ENCODE measurements at places on chromosomes 7 and 10. TPM values are rescaled to one million over a fixed set of nuclear protein-coding genes. Genes with fewer than 3 reads are reported as not detected.

DNA sequence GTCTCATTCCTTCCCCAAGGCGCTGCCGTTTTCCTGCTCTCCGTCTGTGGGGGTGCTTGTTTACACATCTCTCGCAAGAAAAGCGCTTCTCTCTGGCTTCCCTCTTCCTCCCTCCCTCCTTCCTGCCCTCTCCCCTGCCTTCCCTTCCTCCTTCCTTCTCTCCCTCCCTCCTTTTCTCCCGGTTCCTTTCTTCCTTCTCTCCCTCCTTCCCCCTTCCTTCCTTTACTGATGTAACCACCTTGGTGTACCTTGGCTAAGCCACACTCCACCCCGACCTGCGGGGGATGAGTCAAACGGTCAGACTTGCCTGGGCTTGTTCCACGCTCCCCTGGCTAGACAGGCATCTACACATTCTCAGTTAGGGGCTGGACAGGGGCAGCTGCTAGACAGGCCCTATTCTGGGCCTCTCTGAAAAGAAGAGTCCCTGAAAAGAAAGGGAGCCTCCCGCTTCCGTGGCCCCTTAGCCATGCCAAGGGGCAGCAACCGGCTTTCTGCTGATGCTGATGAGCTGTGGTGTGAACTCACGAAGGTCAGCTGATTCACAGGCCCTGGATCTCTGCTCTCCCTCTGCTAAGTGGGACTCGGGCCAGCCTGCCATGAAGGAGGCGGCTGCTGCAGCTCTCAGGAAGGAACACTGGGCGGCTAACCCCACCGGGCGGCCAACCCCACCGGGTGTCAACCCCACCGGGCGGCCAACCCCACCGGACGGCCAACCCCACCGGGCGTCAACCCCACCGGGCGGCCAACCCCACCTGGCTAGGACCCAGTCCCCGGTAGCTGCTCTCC is 216.8 kb downstream of the TCERG1L start:
- DNase-seq: no peak

DNA sequence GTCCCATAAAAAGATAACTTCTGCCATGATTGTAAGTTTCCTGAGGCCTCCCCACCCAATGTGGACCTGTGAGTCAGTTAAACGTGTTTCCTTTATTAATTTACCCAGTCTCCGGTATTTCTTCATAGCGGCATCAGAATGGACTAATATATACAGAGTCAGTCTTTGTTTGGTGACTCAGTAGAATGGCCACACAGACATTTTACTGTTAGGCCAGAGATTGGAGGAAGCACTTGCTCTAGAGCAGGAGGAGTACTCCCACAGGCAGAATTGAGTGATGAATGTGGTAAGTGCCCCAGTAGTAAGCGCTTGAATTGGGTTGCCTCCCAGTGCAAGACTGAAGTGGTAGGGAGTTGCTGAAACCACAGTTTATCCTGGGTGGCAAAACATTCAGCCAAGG is 149.5 kb upstream of the SMIM30 start:
- DNase-seq: peak; percentile 39

- no peak for DNase-seq
These were observed 144.5 kb downstream of the FRMD4A start for GRCh38 chr10:14186245-14186644.

- no peak for DNase-seq
These were observed 37.4 kb downstream of the ZNRF2 start for GRCh38 chr7:30321882-30322192.

- no peak for DNase-seq
These were observed 236.0 kb downstream of the MAGI2 start for GRCh38 chr7:79217468-79217867.

- DNase-seq: no peak
These were observed 2.4 kb downstream of the SORBS1 start for GRCh38 chr10:95558593-95559320.

DNA sequence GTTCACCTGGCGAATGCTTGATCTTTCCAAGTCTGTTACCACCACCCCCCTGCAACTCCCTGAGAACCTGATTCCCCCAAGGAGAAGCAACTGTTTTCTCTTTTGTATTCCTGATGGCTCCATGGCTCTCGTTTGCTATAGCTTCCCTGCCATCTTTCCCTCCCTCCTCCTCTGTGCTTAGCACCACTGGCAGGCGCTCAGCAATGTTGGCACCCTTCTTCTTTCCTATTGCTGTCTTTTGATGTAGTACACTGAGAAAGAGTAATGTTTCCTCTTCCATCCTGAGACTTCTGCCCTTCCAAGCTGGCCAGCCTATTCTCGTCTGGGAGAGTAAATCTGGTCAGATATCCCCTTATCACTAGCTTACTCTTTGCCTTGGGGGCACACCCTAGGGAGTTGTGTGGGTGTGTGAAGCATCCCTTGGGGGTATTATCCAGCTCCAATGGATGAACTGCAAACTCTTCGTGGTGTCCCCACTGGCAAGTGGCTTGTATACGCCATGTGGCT is 74.0 kb downstream of the BMPER start:
- no peak for DNase-seq

- DNase-seq: no peak
These were observed 46.2 kb downstream of the BLNK start for GRCh38 chr10:96225119-96225518.

The POU6F2 gene
- not detected for polyA plus RNA-seq

The RET gene
- polyA plus RNA-seq: 0.17 TPM

The TMEM184A gene
- polyA plus RNA-seq: 0.36 TPM

Data from AG04450 (cell line).